ENCODE measurements at places on chromosomes 3 and 15.

- no peak for DNase-seq
Observed at GRCh38 chr3:118001380-118001779, 1033.3 kb downstream of the IGSF11 start.

GRCh38 chr3:42306499-42306898 is 40.5 kb upstream of the CCK start:
- DNase-seq: no peak

DNA sequence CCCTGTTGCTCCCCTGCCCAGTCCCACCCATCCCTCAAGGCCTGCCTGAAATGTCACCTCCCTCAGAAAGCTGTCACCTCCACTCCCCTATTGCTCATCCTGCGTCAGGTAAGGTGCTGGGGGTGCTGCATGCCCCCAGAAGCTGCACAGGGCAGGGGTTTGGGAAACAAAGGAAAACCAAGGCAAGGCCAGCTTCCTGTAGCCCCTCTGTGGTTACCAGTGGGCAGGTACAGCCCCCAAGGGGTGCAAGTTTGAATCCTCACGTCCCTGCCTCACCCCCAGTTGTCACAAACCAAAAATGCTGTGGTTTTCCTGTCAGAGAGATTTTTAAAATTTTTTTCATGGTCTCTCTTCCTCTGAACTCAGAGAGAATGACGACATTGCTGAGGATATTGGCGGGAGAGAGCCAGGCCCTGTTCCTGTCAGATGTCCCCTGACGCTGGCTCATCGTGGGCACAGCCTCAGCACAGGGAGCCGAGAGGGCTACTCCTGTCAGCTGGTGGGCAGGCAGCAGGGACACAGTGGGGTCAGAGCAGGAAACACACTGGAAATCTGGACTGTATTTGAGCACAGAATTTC is 27.0 kb downstream of the PSTPIP1 start:
- DNase-seq: peak; percentile 31

GRCh38 chr15:29065571-29065970 is 179.8 kb downstream of the APBA2 start:
- DNase-seq: no peak

- DNase-seq: peak; percentile 50
Observed at GRCh38 chr3:46866720-46867549, 3.7 kb upstream of the MYL3 start.

GRCh38 chr3:195565716-195566115 is 18.0 kb downstream of the APOD start:
- DNase-seq: no peak

- no peak for DNase-seq
Observed at GRCh38 chr3:21794291-21794690, 43.3 kb upstream of the ZNF385D start.

DNA sequence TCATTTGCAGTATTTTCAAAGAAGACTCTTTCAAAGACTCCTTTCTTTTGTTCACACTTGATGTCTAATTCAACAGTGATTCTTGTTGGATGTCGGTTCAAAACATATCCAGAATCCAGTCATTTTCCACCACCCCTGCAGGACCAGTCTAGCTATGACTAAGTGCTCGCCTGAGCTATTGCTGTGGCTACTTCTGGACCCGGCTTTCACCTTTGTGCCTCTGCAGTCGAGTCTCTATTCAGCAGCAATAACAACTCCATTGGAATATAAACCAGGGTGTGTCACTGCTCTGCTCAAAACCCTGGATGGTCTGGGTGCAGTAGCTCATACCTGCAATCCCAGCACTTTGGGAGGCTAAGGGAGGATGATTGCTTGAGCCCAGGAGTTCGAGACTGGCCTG is 55.0 kb downstream of the PRICKLE2 start:
- no peak for DNase-seq
